Activated CD4-positive, alpha-beta T cell treated with anti-CD3 and anti-CD28 coated beads, Interleukin-2, amount 10 ng/mL, durations not matched to agents 7 days and 5 days (primary cell): ENCODE measurements at places on chromosomes 16 and 17.
A peak's percentile ranks its signal among the peaks of the same experiment; 100 is the strongest.

DNA sequence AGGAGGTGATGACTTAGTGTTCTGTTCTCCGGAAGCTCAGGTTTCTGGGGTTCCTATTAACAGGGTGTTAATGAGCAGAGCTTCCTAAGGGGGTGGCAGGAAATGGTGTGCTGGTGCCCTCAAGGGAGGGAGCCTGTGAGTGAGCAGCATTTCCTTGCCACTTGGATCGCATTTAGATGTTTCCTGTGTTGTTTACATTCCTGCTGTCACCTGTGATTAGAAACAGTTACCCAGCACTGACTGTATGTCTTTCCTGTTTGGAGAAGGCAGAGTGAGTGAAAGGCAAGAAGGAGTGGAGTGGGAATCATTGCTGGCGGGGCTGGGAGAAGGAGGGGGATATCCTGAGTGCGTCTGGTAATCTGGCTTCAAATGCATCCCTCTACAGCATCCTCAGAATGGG lies 214.6 kb downstream of the CCDC182 start:
- no peak for DNase-seq

DNA sequence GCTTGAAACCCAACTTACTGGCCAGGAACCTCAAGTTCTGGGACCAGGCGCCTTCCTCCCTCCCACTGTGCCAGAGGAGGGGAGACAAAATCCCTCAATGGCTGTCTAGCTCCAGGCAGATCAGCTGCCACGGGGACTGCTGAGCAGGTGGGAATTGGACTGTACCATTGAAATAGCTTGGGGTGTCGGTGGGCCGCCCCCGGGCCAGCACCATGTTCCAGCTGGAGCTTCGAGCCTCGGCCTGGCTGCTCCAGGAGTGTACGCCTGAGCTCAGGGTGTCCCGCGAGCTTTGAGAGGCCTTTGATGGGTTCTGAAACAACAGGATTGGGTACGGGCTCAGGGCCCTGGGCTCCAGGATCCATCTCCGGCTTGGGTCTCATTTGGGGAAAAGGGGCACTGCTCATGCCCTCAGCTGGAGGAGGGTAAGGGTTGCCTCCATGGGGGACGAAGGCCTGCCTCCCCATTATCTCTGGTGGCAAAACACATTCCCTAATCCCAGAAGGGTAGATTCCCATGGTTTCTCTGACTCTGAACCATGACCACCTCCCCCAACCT lies 4.6 kb upstream of the SPATA32 start:
- DNase-seq, result no peak

- peak; percentile 50 for DNase-seq
Measured at GRCh38 chr17:7001318-7001961, 5.6 kb downstream of the ALOX12 start.

DNA sequence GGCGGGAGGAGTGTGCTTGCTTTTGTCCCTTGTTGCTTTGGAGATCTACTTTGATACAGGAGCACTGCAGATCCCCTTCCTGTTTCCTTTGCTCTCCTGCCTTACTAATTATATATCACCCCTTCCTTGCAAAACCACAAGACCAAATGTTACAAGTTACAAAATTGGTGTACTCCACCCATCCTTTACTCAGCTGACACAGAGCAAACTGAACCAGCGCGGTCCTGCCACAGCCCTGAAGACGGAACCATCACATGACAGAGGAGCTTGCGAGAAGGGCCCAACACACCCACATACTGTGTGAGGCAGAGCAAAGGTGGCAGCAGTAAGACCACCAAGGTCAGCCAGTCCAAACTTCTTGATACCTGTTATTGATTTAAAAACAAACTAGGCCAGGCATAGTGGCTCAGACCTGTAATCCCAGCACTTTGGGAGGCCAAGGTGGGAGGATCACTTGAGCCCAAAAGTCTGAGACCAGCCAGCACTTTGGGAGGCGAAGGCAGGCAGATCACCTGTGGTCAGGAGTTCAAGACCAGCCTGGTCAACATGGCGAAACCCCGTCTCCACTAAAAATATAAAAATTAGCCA lies 33.2 kb downstream of the CYTH1 start:
- peak; percentile 89 for DNase-seq

DNA sequence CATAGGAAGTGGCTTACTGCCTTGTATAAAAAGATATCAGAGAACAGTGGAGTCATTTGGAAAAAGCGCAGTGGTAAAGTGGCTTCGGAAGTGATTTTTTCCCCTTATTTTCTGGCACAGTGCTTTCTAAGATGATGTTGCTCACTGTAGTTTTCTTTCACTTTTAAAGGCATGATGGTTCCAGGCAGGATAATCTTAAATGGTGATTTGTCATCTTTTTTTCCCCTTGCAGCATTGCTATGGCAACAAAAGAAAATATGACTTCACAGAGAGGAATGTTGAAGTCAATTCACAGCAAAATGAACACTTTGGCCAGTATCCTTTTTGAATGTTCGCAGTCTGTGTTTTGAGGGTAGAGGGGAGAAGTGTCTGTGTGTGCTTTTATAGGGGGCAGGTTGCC lies 42.5 kb downstream of the GOSR1 start:
- no peak for DNase-seq

DNA sequence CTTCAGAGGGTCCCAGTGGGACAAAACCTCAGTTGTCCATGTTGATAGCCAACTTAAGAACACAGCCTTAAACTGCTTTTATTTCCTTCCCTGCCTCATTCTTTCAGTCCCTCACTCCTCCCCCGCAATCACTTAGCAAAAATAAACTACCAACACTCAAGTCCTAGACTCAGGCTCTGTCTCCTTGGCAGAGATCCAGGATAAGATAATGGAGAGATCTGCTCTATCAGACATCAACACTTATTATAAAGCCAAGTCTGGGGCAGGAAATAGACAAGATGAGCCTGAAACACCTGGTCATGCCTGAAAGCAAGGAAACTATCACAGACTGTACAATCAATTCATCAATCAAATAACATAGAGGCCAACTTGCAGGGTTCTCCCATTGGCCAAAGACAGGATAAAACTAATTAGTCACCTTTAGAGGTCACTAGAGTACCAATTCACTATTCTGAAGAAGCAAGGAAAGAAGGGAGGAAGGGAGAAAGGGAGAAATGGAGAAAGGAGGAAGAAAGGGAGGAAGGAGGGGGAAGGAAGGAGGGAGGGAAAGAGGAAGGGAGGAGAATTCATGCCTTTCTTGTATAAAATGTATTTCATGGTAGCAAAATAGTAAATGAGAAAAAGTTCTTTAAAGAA lies 15.7 kb downstream of the HYDIN start:
- DNase-seq, result no peak

DNA sequence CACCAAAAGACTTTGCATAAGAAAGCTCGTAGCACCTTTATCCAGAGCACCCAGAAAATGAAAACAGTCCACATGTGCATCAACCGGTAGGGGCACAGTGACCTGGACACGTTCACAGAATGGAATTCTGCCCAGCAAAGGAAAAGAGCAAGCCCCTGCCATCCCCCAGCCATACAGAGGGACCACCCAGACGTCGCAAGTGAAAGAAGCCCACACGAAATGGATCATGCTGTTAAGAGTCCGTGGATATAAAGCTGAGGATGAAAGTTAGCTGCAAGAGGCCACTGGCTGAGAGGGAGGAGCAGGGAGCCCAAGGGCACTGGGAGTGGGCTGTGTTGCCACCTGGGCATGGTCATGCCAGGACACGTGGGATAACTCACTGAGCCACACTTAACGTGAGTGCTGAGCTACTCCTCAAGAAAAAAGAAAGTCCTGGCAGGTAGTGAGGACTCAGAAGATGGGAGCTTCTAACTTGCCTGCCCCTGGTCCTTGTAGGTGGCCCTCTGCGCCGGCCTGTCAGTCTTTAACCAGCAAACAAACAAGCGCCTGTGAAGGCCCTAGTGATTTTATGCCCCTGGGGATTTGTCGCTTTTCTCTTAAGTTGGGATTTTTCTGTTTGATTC lies 190.7 kb downstream of the C16orf95 start:
- DNase-seq, result no peak

DNA sequence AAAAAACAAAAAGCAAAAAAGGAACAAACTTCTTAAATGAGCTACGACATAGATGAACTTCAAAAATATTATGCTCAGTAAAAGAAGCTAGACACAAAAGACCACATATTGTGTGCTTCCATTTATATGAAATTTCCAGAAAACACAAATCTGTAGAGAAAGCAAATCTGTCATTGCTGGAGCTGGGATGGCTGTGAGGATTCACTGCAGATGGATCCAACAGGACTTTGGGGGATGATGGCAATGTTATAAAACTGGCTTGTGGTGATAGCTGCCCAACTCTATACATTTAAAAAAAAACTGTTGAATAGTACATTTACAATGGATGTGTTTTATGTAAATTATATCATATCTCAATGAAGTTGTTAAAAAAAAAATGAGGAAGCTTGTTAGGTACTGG lies 52.6 kb upstream of the MAP3K14 start:
- DNase-seq, result no peak

DNA sequence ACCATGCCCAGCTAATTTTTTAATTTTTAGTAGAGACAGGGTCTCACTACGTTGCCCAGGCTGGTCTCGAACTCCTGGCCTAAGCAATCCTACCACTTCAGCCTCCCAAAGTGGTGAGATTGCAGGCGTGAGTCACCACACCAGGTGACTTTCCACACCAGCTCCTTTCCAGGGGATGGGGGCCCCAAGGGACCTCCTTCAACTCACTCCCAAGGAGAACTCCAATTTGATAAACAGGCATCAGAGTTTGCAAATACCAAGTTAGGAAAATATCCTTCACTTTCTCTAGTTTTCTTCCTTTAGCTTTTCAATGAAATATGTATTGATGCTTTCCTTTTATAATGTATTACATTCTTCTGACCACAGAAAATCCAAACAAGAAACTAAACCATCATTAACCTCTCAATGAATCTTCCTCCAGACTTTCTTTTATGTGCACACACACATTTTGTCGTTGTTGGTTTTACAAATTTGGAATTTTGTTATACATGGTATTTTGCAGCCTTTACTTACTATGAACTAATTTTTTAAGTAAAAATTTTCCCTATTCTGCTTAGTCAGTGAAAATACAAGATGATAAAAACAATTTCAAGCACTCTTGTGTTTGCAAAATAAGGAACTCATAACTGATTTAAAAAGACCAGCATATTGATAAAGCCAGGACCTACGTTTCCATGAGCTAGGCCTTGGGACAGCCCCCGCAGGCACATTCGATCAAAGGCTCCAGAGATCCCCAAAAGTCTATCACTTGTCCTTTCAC lies 32.0 kb downstream of the GAS7 start:
- no peak for DNase-seq

DNA sequence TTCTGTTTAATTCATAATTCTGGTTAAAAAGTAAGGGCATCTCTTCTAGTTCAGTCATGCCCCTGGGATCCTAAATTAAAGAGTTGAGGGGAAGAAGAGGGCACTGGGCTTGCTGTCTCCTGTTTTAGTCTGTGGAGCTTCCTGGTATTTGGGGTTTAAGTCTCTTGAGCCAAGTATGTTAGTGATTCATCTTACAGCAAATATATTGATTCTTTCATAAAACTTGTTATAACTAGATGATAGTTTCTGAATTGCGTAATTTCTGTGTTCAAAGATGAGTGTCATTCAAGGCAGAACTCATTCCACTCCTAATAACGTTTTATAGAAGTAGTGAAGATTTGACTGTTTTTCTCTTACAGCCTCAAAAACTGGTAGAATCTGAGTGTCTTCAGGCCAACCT lies 1.7 kb downstream of the TXNDC17 start:
- no peak for DNase-seq

DNA sequence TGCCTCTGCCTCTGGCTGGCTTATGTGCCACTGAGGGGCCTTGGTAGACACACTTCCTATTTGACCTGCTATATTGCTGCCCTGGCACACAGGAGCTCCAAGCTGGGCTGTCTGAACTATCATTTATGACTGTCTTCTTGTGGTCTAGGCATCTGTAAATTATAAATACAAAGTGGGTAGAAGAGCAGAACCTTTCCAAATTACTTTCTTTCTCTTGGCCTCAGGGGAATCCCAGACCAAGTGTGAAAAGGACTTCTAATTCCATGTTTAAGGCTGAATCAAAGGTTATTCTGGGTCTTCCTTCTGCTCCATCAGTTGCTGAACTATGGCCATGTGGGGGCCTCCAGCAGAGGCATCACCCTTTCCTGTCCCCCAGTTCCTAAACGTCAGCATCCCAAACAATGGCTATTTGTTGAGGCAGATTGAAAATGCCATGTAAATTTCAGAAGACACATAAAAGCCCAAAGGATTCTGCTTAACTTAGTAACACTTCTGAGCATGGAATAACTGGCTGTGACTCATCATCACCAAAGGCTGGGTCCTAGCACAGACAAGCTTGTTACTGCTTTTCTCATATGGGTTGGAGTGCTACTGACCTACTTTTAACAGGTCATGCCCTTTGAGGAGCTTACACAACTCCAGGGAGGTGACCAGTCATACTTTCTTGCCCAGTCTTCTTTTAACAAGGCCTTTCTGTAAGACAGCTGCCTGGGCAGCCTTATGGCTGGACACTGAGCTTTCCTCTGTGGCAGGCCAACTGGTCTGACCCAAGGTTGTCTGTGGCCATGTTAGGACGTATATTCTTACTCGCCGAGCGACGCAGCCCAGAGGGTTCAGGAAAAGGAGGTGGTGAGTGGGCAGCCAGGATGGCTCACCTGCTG lies 154.8 kb downstream of the VPS53 start:
- no peak for DNase-seq

GRCh38 chr16:23754594-23755483 lies at the start of gene CHP2:
CHP2 (plus strand) TSS chr16:23755026; CDS start chr16:23755050, 24 bp downstream.
- no peak for DNase-seq

DNA sequence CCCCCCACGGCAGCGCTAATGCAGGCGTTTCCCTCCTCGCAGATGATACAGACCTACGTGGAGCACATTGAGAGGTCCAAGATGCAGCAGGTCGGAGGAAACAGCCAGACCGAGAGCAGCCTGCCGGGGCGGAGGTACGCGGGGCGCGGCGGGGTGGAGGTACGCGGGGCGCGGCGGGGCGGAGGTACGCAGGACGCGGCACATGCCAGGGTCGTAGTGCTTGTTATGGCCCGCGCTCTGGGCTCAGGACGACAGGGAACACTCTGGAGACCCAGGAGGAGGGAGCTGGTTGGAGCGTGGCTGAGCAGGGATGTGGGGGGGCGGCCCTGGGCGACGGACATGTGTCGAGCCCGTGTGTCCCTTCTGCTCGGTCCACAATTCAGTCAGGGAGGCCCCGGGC lies 23.4 kb downstream of the MAPK8IP3 start:
- no peak for DNase-seq

- DNase-seq, result peak; percentile 51
Measured at GRCh38 chr16:23670137-23670776, 8.4 kb upstream of the PLK1 start.

GRCh38 chr17:38738007-38738662 lies 8.0 kb downstream of the CISD3 start:
- DNase-seq, result no peak

DNA sequence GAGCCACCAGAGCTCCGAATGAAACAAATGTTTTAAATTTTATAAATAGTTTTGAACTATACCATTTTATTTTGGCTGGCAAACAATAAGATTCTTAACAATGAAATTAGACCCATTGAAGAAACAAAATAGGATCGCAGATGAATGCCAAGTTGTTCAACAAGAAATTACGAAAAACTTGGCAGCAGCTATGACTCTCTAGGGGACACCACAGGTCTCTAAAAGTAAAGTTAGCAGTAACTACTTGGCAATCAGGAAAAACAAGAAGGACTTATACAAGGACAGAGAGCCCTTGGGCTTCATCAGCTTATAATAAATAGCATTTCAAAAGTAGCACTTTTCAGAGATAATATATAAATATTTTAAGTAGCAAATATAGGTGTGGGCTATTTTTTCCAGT lies 603.8 kb upstream of the PSMD7 start:
- no peak for DNase-seq

GRCh38 chr17:29674281-29674680 lies 51.6 kb upstream of the CORO6 start:
- DNase-seq, result no peak

GRCh38 chr17:82668631-82669099 lies 20.4 kb upstream of the WDR45B start:
- peak; percentile 43 for DNase-seq

- peak; percentile 46 for DNase-seq
Measured at GRCh38 chr16:30934827-30935557, 11.6 kb downstream of the FBXL19 start.
